ENCODE measurements at places on chromosomes 12 and 14.

GRCh38 chr14:44379292-44379977, 127.6 kb downstream of the FSCB start:
- DNase-seq, result no peak

- DNase-seq, result no peak
Observed at GRCh38 chr12:130830246-130830551, 8.9 kb downstream of the STX2 start.

- DNase-seq, result peak; percentile 82
Observed at GRCh38 chr14:103442288-103442687, 57.1 kb downstream of the MARK3 start.

GRCh38 chr12:110575326-110575725, 7.8 kb downstream of the PPTC7 start:
- no peak for DNase-seq

DNA sequence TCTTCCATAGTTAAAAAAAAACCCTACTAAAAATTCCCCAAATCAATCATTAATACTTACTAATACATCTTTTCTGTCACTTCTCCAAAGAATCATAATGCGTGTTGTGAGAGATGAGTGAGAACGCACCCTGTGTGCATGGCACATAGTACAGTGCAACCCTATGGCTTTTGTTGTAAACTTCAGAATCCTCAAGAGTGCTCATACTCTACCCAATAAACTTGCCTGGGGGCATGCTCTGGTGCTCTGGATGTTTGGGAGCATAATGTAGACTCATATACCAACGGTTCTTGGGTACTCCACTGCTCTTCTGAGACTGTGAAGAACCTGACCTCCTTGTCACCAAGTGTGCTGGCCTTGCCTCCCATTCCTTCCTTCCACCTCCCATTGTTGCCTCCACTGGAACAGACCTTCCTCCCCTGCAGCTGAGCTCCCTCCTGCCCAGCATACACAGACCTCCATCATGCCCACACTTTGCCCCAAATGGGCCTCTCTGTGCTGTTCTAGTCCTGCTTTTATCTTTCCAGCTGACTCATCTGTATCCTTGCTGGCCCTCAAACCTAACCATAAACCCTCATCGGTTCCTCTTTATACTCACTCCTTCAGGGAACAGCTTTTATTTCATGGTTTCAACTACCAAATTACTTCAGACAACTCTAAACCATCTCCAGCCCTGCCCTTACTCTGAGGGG, 8.9 kb downstream of the DCP1B start:
- peak; percentile 24 for DNase-seq

DNA sequence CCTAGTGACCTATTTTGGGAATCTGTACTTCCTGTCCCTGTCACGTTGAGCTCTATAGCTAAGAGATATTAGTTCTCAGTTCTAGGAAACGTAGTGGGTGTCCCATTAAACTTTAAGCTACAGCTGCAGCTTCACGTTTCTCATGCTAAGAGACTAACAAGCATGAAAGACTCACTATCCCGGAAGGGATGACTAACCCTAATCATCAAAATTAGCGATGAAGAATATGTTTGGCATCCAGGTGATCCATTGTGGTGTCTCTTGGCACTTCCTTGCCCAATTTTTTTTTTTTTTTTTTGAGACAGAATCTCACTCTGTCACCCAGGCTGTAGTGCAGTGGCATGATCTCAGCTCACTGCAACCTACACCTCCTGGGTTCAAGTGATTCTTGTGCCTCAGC, 11.0 kb upstream of the LALBA start:
- DNase-seq, result no peak

DNA sequence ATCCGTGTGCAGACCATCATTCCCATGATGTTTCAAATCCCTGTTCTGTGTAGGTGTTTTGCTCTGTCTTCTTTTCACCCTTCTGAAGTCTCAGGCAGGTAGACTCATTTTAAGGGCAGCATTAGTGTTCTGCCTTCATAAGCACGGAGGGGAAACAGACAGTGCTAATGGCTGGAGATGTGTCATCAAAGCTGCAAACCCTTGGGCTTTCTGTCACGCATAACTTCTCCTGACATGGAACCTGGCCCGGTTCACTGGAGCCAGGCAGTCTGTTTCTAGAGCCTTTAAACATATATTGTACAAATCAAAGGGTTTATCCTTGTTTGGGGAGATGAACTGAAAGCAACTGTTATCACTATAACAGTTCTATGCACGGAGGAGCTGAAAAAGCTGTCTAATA, 141.4 kb downstream of the TMEM132D start:
- DNase-seq, result no peak

- no peak for DNase-seq
Observed at GRCh38 chr12:51819736-51820525, 28.6 kb downstream of the FIGNL2 start.

GRCh38 chr12:93572712-93573551, 457 bp downstream of the SOCS2 start:
- DNase-seq, result peak; percentile 59

- DNase-seq, result peak; percentile 77
Observed at GRCh38 chr14:65170768-65171507, 68.6 kb upstream of the MAX start.

DNA sequence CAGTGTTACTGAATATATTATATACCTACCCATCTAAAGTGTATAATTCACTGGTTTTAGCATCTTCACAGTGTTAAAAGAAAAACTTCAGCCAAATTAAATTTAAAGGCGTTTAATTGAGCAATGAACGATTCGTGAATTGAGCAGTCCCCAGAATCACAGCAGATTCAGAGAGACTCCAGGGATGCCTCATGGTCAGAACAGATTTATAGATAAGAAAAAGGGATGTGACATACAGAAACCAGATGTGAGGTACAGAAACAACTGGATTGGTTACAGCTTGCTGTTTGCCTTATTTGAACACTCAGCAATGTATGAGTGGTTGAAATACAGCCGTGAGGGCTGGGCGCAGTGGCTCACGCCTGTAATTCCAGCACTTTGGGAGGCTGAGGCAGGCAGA, 84.6 kb downstream of the WNK1 start:
- no peak for DNase-seq

GRCh38 chr14:96629082-96629481, 126.9 kb downstream of the PAPOLA start:
- no peak for DNase-seq

- no peak for DNase-seq
Observed at GRCh38 chr12:128969480-128970055, 116.3 kb downstream of the GLT1D1 start.

DNA sequence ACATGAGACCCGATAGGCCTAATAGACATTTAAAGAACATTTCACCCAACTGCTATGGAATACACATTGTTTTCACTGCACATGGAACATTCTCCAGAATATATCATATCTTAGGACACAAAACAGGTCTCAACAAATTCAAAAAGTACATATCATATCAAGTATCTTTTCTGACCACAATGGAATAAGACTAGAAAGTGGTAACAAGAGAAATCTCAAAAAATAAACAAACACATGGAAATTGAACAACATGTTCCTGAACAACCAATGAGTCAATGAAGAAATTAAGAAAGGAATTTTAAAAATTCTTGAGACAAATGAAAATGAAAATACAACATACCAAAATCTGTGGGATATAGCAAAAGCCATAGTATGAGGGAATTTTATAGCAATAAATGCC, 208.1 kb downstream of the PTPRO start:
- peak; percentile 33 for DNase-seq

Data from HCEC 1CT (cell line).